Effector memory CD8-positive, alpha-beta T cell (primary cell): ENCODE measurements at places on chromosomes 12 and 14.

- no peak for DNase-seq
Measured at GRCh38 chr12:29082522-29082921, 66.6 kb upstream of the FAR2 start.

DNA sequence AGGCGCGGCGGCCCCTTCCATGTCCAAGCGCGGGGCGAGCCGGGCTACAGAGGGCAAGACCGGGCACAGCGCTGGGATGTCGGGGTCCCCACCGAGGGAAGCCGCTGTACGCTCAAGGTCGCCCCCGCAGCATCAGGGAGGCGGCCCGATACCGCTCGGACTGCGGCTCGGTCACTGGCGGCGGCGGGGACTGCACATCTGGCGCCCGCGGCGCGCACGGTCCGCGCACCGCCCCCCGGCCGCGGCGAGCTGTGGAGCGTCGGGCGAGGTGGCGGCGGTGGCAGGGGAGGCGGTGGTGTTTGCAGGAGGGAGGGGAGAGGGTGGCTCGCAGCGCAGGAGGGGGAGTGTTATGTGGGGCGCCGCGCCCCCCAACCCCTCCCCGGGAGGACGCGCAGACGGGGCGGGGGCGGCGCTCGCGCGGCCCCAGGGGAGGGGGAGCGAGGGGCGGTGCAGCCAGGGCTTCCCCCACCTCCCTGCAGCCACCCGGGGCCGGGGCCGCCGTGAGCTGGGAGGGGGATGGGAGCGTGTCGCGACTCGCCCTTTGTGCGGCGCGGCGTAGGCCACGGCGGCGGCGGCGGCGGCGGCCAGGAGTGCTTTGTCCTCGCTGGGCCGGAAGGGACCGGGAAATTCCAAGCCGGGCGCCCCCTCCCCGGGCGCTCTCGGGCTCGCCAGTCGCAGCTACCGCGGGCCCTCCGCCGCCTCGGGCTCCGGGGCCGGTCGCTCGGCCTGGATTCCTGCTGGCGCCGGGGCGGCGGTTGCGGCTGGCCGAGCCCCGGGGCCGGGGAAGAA is at the start of gene NUAK1:
NUAK1 (minus strand) TSS at position 322 of the 789 bp plus-strand sequence; CDS start at position 21, 301 bp downstream.
- peak; percentile 11 for DNase-seq

- no peak for DNase-seq
Measured at GRCh38 chr12:3931776-3932175, 58.6 kb upstream of the PARP11 start.

GRCh38 chr12:55847033-55847432 is 4.3 kb upstream of the MMP19 start:
- DNase-seq = no peak

DNA sequence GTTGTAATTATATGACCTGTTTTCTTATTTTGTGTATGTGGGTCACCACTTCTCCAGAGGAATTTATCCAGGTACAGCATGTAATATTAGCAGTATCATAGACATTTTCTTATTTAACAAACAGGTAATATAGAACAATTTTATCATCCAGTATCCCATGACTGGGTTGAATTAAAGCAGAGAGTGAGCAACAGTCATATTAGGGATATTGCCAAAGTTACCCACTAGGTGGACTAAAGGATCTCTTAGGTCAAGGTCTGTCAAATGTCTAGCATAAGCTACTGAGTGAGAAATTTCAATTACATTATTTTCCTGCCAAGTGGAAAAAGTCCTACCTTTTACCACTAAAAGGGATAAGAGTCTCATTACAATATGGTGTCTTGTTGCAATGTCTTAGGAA is 62.1 kb upstream of the TRIM9 start:
- DNase-seq = no peak

DNA sequence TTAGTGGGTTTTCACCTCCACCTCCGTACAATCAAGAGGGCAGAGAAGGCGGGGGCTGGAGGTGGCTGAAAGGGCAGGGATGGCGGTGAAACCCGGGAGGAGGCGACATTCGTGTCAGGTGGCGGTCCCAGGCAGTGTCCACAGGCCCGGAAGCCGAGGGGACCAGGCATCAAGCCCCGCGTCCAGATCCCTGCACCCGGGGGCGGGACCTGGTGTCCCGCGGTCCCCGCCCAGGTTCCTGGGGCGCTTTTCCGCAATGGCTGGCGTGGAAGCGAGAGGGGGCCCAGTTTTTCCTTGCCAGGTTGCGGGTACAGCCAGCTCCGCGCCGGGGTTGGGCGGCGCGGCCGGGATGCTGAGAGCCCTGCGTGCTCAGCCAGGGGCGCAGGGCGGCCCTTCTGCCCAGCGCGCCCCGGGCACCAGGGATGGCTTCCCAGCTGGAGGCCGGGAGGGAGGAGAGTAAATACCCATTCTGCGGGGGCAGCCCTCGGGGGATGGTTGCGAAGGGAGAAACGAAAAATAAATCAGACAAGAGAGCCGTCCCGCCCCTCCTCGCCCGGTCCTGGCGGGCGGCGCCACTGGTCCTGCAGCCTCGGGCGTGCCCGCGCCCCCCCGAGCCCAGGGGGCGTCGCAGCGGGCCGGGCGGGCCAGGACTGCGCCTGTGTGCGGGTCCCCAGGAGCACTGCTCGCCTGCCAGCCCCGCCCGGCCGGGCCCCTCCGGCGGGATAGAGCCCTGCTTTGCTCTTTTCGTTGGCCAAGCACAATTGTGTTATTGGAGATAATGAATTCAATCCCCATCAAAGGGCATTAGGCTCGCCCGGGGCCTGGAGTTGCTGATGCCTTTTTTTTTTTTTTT is 11.5 kb downstream of the FOXA1 start:
- DNase-seq = no peak

DNA sequence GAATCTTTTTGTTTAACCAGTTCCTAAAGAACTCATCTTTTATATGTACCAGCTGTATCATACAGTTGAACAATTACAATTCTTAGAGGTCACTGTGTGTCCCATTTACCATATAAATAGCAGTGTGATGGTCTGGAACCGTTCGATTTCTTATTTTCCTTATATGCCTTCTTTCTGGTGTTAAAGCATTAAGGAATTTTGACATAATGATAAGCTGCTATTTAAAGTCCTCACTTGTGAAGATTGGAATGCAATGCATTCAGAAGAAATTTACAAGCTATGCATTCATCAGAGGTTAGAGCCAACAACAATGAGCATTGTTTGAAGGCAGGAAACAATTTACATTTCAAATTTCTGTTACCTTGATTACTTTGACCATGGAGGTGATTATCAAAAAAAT is 80.0 kb upstream of the PRICKLE1 start:
- DNase-seq = no peak

DNA sequence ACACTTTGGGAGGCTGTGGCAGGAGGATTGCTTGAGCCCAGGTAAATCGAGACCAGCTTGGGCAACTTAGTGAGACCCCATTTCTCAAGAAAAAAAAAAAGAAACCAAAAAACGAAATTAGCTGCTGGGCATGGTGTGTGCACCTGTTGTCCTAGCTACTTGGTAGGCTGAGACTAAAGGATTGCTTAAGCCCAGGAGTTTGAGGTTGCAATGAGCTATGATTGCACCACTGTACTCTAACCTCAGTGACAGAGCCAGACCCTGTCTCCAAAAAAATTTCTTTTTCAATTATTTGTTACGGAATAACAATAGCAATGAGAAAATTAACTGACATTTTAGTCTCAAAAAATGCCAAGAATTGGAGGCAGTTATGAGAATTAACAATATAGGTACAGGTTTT is 128.0 kb downstream of the CCDC91 start:
- no peak for DNase-seq

DNA sequence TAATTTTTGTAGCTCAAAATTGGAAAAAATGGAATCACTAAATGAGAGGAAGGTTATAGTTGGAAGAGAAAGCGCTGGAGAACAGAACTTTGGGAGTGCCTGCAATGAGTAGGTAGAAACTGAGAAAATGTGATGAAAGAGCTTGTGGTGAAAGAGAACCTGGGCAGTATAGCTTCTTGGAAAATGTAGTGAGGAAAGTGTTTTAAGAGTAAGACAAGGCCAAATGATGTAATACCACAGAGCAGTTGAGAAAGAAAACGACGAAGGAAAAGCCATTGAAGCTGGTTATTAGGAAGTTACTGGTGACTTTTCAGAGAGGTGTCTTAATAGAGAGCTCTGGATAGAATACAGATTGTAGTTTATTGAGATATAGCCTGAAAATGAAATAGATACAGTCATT is 255.3 kb downstream of the AEBP2 start:
- no peak for DNase-seq

- no peak for DNase-seq
Measured at GRCh38 chr12:109858764-109859163, 21.6 kb downstream of the GLTP start.

DNA sequence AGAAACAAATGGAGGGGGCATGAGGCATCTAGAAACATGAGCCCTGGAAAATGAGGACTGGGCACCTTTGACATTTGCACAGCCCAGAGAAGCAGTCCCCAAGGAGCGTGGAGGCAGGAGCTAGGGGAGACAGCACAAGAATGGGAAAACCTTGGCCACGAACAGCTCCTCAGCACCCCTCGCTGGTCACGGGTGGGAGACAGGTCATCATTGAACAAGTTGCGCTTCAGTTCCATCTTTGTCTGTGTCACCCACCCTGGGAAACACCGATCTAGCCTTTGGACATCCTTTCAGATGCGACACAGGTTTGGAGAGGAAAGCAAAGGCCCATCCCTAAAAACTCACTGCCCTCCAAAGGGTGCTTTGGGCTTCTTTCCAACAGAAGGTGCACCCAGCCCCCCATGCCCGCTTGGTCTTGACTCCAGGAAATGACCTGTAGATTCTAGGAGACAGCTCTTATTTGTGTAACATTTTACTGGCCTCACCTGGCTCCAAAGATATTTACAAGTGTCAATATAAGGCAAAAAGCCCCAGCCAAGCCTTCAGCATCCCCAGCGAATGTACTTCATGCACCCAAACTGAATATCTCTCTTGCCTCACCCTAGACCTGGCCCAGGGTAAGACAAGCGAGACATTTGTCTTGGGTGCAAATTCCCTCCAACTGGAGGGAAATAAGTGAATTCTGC is 28.8 kb upstream of the CLMN start:
- DNase-seq = no peak

- no peak for DNase-seq
Measured at GRCh38 chr14:22391908-22392565, 197.0 kb downstream of the DAD1 start.

- no peak for DNase-seq
Measured at GRCh38 chr12:47556261-47557030, 149.4 kb downstream of the RPAP3 start.
